Natural killer cell (primary cell): ENCODE measurements at places on chromosomes 12 and 14.

DNA sequence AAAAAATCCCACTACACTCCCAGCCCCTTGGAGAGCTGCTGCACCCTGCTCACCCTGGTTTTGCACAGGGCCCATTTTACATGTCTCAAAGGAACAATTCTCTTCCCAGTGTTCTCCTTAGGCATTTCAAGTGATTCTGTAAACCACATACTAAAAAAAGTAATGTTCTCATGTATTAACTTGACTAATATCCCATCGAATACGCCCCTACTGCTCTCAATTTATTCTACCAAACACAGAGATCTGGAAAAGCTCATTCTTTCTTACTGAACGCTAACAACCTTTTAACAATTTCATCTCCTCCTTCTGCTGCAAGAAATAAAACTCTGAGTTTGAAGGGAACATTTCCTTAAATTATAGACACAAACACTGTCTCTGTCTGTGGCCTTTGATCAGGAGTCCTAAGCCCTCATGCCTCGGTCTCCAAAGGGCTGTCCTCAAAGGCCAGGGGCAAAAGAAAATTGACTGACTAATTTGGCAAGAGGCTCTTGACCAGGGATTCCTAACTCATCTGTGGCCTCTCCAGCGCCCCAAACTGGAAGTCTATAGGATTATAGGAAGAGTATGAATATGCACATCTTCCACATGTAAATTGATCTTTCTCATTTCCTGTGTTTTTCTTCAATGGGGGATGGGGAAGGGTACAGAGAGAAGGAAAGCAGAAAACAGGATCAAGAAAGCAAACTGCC is 17.1 kb upstream of the TSPAN11 start:
- DNase-seq = no peak

DNA sequence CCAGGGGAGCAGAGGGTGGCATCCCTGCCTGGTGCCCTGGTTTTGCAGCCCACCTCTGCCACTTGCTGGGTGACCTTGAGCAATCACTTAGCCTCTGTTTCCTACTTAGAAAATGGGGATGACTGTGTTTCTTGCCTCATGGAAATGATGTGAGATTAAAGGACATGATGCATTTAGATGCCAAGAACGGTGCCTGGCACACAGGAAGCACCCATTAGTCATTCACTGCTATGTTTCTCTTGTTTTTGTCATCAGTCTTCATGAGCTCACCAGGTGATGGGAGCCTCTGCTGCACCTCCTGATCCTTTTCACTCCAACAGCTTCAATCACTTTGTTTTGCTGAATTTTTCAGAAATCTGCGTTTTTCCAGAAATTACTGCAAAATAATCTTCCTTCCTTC is 23.6 kb upstream of the ATF1 start:
- DNase-seq = no peak

GRCh38 chr12:114662512-114663177 is 21.3 kb downstream of the TBX3 start:
- DNase-seq = peak; percentile 68

DNA sequence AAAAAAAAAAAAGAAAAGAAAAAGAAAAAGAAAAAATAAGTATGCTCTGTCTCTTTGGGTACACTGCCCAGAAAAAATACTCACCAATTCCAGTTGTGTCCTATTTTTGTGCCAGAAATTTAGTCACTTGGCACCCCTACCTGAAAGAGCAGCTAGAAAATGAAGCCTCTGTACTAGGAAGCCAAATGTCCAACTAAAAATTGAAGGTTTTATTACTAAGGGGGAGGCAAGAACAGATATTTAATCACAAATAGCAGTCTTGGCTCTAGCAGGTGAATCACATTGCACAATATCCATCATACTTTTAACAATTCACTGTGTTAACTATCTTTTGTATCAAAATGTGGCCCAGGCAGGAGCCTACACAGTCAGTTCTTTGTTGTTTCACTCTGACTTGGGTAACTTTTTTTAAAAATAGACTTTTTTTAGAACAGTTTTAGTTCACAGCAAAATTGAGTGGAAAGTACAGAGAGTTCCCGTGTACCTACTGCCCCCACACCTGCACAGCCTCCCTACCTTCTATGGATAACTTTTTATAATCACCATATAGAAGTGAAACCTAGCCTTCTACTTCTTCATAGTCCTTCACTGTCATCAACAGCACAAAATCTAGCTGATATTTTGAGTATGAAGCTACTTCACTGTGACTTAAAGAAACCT is 87.1 kb upstream of the ATF7IP start:
- DNase-seq = no peak

DNA sequence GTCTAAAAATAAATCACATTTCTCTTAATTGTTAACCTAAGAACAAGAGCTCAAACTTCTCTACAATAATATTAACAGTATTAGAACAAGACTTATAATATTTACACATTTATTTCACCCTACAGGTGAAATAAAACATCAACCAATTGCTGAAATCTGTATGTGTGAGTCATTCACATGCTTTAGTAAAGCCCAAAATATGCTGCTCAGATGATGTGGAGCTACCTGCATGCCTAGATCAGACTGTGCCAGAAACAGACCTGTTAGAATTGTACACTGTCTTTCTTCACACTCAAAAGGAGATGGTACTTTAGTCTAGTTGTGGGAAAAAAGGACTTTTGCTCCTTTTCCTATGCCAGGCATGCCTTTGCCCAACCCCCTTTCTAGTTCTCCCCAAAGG is 54.7 kb downstream of the RPS6KA5 start:
- no peak for DNase-seq

GRCh38 chr12:70985850-70986249 is 65.3 kb upstream of the PTPRR start:
- no peak for DNase-seq

GRCh38 chr14:51576879-51577278 is 74.8 kb upstream of the FRMD6 start:
- DNase-seq = no peak

- no peak for DNase-seq
Observed at GRCh38 chr12:82300611-82301010, 57.6 kb downstream of the CCDC59 start.

DNA sequence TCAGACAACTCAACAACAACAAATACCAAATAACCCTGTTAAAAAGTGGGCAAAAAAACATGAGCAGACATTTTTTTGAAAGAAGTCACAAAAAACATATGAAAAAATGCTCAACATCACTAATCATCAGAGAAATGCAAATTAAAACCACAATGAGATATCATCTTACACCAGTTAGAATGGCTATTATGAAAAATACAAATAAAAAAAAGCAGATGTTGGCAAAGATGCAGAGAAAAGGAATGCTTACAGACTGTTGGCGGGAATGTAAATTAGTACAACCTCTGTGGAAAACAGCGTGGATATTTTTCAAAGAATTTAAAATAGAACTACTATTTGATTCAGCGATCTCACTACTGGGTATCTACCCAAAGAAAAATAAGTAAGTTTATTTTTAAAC is 114.0 kb downstream of the SLC38A4 start:
- no peak for DNase-seq

DNA sequence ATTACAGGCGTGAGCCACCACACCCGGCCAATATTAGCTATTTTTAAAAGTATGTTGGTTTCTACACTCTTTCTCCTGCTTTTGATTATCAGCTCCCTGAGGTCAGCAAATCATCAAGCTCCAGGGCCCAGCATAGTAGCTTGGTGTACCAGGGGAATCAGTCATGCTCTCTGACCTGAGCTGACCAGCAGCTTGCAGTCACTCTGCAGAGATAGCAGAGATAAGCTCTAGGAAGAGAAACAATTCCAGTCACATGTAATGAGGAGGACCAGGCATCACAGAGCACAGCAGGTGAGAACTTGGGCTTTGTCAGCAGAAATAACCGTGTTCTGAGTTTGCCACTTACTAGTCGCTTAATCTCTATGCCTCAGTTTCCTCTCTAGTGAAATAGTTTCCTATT is 8.5 kb downstream of the PLEKHD1 start:
- DNase-seq = no peak

- no peak for DNase-seq
Observed at GRCh38 chr14:101561145-101561896, at the start of gene DIO3. DIO3 (plus strand) TSS chr14:101561495.

- no peak for DNase-seq
Observed at GRCh38 chr14:85038526-85039352, 491.2 kb upstream of the FLRT2 start.

DNA sequence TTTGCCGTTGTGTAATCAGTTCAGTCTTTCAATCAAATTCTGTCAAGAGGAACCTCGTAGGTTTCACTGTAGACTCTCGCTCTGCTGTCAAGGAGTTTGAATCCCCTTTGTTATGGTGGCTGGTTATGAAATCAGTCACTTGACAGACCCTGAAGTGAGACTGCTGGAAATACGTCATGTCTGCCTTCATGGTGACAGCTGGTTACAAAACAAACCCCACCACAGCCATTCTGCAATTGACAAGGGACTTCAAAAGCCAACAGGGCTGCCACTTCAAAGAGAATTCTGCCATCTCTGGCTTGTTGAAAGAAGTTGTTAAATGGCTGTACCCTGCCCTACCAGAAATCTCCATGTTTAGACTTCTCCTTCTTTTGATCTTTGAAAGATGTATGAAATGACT is 286.9 kb downstream of the ERC1 start:
- DNase-seq = no peak

DNA sequence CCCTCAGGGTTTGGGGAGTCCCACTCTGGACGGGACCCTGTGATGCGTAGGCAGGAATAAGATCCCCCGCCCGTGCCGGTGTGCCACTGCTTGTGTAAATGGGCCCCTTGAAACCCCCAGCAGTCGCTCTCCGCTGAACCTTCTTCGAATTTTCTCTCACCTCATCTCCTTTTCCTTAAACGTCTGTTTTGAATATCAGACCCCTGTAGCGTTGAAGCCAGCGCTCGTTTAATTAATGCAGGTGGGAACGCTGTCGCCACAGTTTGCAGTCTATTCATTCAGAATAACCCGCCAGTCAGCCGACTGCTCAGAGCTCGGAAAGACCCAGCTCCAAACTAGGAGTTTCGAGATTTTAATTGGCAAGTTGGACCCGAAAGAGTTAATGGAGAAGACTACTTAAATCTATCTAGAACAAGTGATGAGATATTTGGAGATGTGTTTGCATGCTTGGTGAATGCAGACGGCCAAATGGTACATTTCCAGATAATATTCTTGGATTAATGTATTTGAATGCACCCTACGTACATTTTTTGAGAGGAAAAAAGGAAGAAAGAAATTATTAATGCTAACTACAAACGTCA is 739 bp upstream of the PPP2R5E start:
- no peak for DNase-seq

GRCh38 chr14:59424341-59425071 is 40.7 kb downstream of the GPR135 start:
- no peak for DNase-seq

- no peak for DNase-seq
Observed at GRCh38 chr14:103727313-103727980, 11.8 kb downstream of the ZFYVE21 start.

DNA sequence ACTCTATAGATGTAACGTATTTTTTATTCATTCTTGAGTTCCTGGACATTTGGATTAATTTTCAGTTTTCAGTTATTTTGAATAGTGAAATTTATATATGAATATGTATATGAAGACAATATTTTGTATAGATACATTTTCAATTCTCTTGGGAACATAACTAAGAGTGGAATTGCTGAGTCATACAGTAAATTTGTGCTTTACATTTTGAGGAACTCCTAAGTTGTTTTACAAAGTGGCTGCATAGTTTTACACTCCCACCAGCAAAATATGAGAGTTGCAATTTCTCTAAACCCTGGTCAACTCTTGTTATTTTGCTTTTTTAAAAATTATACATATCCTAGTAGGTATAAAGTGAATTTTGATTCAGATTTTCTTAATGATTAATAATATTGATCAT is 1838.6 kb upstream of the SEL1L start:
- no peak for DNase-seq

GRCh38 chr12:642633-643474 is 20.4 kb downstream of the NINJ2 start:
- DNase-seq = peak; percentile 75

DNA sequence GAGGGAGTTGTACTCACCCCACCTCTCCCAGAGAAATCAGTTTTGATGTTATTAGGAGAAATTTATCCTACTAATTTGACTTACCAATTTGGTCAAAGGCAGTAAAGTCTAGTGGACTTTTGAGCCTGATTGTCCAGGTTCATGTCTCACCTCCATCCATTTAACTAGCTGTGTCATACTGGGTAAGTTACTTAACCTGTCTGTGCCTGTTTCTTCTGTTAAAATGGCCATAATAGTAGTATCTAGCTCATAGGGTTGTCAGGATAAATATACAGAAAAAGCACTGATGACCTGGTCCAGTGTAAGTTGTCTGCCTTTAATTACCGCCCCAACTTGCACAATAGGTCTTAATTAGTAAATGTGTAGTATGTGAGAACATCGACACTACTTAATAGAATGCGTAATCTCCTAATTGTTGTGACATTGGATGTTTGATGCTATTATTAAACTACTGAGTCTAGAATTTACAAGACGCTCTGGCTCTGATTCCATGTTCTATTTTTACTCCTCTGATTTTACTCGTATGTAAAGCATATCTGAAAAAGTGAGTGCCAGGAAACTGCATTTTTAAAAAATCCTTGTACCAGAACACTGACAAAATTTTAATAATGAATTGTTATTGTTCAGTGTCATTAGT is 1.5 kb downstream of the RAB21 start:
- no peak for DNase-seq

GRCh38 chr14:63286071-63286470 is 32.7 kb downstream of the GPHB5 start:
- no peak for DNase-seq

GRCh38 chr12:768434-768833 is 16.1 kb downstream of the WNK1 start:
- DNase-seq = no peak

GRCh38 chr14:75165586-75166391 is 10.6 kb downstream of the TMED10 start:
- no peak for DNase-seq

GRCh38 chr14:56379956-56380355 is 199.6 kb upstream of the TMEM260 start:
- no peak for DNase-seq

DNA sequence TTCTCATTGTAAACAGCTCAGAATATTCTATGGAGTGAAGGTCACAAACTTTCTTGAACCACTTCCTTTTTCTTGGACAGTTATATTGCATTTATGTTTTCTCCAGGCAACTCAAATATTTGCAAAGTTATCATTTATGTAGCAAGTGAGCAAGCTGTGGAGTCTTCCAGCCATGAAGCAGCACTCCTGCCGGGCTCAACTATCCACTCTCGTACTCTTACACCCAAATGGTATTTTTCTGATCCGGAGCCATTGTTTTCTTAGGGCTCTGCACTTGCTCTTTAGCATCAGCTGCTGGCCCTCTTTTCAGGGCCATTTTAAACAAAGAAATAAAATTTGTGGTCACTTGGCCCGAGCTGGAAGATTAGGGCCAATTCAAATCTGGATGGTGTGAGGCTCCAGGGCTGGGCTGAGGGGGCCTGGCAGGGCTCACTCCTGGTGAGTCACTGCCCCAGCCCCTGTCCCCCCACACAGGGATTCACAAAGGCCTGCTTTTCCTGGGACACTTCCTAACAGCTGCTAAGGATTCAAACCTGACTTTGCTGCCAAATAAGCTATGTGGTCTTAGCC is 19.7 kb downstream of the SYNE3 start:
- DNase-seq = no peak

- DNase-seq = no peak
Observed at GRCh38 chr14:68668531-68668930, 124.3 kb downstream of the ZFP36L1 start.
